HuH-7.5 (cell line): ENCODE measurements at places on chromosomes 16 and 17.

- DNase-seq = no peak
These were observed 8.8 kb downstream of the PMM2 start for GRCh38 chr16:8806272-8806983.

DNA sequence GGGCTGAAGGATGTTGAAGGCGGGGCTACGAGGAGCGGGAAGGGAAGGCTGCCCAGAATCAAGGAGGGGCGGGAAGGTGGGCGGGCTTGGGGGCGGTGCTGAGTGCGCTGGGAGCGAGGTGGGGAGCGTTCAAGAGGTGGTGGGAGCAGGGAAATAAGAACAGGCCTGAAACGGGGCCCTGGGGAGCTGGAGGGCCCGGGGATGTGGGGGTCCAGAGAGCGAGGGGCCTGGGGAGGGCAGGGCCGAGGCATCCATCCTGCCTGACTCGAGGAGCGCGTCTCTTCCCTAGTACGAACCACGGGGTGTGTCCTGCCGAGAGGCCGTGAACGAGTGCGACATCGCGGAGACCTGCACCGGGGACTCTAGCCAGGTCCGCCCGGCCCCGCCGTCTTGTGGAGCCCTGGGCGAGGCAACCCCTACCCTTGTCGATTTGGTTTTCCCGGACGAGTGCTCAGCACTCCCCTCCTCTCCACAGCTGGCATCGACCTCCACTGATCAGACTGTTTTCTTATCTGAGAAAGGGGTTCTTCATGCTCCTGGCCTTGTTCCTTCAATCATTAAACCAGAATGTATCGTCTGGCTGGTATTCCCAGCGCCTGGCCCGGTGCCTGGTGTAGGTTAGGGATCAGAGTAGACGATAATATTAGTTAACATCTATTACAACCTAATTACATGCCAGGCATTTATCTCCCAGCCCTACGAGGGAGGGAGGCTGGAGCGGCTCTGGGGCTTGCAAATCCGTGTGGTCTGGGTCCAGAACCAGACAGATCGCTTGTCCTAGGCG lies 17.2 kb downstream of the ADAM11 start:
- DNase-seq = no peak

DNA sequence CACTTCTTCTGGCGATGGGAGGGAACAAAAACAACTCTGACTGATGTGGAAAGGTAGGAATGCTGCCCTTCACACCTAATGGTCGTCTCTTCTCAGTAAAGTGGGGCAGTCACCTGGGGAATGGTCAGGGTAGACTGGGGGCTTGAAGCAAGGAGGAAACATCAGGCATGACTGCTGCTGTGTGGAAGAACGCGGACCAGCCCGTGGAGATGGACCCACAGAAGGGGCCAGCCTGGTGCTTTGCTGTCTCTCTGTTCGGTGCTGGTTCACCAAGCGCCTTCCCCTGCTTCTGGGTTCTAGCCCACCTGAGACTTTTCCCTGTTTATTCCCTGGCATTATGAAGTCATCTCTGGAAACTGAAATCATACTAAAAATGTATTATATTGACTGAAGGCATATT lies 96.2 kb upstream of the DNAH17 start:
- DNase-seq = no peak

DNA sequence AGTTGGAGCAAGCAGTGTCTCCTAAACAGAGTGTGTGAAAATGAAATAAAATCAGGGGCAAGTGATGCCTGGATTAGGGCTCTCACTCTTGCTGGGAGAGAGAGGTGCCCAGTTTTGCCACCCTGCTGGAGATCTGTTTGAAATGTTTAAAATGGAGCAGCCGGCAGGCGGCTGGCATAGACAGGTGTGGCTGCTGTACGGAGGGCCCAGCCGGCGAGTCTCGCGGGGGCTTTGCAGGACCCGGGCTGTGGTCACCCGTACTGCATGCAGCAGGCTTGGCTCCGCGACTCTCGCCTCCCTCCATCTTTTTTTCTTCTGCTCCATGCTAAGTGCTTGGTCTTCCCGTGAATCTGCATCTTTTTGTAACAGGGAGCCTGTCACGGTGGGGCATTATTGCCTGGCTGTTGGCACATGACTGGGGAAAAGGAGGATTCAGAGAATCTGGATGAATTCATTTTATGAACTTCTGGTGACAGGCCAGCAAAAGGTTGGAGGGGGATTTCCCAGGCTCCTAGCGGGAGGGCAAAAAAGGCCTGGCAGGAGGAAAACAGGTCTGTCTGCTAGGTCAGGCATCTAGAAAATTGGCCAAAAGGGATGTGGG lies 1.8 kb downstream of the ZNRF1 start:
- DNase-seq = no peak

DNA sequence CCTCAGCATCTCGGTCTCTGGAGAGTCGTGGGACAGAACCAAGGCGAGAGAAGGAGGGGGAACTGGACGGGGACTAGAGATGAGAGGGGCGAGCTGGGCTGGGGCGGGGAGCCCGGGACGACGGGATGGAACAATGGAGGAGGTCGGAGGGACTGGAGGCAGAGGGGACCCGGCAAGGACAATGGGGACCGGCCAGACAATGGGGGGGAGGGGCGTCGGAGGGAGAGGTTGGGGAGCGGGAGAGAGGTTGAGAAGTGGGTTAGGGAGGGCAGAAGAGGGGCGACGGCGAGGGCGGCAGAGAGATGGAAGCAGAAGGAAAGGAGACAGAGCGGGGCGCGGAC lies 719 bp downstream of the NGFR start:
- no peak for DNase-seq

DNA sequence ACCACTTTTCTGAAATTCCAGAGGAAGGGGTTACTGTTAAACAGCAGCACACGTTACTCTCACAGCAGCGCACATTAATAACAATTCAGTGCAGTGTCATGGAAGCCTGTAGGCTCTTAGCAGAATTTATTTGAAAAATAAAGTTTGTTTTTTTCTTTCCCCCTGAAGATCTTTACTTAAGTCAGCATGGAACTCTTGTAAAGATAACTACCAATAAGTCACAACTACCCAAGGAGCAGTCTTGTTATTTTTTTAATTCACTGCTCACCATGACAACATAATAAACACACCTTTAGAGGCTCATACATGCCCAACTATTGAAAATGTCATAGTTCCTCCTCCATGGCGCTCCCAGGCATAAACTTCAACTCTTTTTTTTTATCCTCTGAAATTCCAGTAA lies 31.8 kb upstream of the PSMD7 start:
- DNase-seq = no peak

DNA sequence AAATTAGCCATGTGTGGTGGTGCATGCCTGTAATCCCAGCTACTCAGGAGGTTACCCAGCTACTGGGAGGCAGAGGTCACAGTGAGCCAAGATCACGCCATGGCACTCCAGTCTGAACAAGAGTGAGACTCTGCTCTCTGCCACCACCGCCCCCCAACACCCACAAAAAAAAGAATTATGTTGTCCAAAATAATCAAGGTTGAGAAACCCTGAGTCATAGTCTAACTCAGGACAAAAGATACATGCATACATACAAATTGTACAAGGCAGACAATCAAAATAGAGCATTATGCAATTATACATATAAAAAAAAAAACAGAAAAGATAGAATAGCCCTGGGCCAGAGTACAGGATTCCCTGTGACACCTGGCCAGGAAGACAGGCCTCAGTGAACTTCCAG lies 6.6 kb upstream of the KPNB1 start:
- DNase-seq = no peak

- DNase-seq = no peak
These were observed 39.7 kb upstream of the IRX3 start for GRCh38 chr16:54326266-54326662.

GRCh38 chr16:57999366-57999970 lies 1.0 kb downstream of the ZNF319 start:
- no peak for DNase-seq

DNA sequence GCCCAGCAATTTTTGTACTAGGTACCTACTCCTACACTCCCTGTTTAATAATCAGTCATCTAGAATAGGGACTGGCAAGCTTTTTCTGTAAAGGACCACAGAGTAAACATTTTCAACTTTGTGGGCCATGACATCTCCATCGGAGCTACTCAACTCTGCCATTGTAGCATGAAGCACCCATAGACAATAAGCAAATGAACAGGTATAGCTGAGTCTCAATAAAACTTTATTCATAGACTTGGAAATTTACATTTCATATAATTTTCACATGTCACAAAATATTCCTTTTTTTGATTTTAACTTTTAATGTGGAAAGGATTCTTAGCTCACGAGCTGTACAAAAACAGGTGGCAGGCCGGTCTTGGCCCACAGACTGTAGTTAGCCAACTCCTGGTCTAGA lies 345.8 kb downstream of the SOX9 start:
- DNase-seq = no peak

GRCh38 chr17:50266384-50267073 lies 7.7 kb upstream of the TMEM92 start:
- no peak for DNase-seq

- no peak for DNase-seq
These were observed 824 bp upstream of the FBXL16 start for GRCh38 chr16:706189-707061.

GRCh38 chr17:43529947-43530287 lies 16.2 kb downstream of the ETV4 start:
- DNase-seq = no peak

DNA sequence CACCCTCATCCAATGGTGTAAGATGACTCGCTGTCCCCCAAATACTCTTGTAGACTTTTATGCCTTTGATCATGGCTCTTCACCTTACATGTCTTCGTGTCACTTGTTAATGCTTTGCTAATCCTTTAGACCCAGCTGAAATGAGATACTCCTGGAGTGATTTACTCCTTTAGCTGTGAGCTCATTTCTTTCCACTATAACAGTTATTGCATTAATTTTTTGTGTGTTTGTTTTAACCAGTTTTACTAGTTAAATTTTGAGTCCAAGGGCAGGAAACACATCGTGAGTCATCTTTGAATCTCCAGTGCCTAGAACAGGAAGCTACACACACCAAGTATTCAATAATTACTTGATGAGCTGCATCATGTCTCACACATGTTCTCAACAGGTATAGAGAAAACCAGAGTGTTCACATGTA lies 6.5 kb upstream of the CTCF start:
- DNase-seq = no peak

- DNase-seq = no peak
These were observed 2.7 kb upstream of the TRAF7 start for GRCh38 chr16:2152695-2153506.

- no peak for DNase-seq
These were observed 40.6 kb downstream of the STH start for GRCh38 chr17:46039592-46040186.

- no peak for DNase-seq
These were observed 270.6 kb downstream of the HAPSTR1 start for GRCh38 chr16:9362050-9362449.

GRCh38 chr17:30249460-30249859 lies 14.0 kb upstream of the SLC6A4 start:
- no peak for DNase-seq

DNA sequence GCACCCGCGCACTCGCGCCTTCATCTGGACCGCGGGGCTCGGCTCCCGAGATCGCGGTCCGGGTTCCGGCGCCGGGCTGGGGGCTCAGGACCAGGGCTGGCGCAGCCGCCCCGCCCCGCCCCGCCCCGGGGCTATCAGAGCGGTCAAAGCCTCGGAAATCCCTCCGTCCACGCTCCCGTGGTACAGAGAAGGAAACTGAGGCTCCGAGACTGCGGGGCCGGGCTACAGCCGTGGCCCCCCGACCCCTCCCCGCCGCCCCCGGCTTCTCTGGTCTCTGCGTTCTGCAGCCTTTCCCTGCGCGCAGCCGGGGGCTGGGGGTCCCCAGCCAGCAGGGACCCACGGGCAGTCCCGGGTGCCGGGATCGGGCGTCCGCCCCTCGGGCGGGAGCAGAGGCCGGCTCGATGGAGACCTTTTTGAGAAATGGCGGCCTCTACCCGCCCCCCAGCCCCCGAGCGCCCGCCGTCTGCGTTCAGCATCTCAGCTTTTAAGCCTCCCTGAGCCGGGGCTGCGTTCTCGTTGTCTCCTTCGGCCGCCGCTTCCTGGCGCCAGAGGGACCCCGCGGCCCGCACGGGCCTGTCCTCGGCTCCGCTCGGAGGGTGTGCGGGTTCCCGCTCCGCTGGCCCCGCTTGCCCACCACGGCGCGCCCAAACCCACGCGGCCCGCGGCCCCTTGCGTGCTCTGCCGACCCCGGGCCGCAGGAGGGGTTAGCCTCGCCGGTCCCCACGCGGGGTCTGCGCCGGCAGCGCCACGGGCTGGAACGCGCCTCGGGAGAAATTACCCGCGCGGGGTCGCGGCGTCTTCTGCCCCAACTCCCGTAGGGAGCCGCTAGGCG lies 1.5 kb upstream of the NPTX1 start:
- peak; percentile 81 for DNase-seq
